ENCODE measurements at places on chromosomes 5 and 9. TPM values are rescaled to one million over a fixed set of nuclear protein-coding genes. Genes with fewer than 3 reads are reported as not detected.

- DNase-seq, result no peak
These were observed 502.8 kb upstream of the PAPPA start for GRCh38 chr9:115650768-115651167.

DNA sequence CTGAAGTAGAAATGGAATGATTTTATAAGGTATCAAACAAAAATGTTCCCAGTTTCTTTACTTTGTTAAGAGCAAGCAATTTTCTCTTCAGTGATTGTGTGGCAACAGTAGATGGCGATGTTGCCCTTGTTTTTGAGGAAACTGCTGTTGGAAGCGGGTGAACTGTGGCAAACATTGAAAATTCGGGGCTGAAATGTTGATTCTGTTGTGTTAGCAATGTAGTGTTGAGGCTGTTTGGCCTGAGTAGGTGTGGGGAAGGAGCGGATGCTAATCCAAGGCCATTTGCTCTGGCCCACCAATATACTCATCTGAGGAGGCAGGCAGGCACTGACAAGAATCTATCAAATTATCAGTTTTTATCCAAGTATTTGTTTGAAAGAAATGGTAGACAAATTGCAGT, 129.8 kb downstream of the SLC12A2 start:
- no peak for DNase-seq

DNA sequence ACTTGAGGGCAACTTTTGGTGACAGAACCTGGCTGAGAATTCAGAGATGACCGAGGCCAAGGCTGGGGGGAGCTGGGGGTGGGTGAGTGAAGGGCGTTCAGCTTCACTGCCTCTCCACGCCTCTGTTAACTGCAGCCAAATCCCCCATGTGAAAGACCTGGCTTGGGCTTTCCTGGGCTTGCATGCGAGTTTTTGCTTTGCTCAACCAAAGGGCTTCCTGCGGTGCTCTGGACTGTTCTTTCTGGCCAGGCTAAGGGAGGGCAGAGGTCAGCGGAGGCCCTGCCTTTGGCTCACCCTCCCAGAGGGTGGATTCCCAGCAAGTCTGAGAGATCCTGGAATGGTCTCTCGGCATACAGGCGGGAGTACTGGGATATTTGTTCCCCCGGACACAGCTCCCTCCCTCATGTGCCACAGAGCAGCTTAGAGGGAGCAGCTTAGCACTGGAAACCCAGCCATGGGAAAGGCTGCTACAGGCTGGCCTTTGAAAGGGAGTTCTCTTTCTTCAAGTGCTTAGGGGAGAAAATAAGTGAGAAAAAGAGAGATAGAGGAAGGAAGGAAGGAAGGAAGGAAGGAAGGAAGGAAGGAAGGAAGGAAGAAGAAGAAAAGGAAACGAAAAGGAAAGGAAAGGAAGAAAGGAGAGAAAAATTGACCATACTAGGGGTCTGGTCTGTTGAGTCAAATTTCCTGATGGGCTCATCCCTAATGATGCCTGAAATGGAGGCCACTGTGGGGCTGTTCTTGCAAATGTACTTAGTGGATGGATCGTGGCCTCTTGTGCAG, 158.8 kb downstream of the FGF18 start:
- DNase-seq, result no peak

DNA sequence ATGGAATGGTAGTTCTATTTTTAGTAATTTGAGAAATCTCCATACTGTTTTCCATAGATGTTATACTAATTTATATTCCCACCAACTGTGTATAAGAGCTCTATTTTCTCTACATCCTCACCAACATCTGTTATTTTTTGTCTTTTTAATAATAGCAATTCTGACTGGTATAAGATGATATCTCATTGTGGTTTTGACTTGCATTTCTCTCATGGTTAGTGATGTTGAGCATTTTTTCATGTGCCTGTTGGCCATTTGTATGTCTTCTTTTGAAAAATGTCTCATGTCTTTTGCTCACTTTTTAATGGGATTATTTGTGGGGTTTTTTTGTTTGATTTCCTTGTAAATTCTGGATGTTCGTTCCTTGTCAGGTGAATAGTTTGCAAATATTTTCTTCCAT, 154.4 kb downstream of the ZSWIM6 start:
- DNase-seq, result no peak

DNA sequence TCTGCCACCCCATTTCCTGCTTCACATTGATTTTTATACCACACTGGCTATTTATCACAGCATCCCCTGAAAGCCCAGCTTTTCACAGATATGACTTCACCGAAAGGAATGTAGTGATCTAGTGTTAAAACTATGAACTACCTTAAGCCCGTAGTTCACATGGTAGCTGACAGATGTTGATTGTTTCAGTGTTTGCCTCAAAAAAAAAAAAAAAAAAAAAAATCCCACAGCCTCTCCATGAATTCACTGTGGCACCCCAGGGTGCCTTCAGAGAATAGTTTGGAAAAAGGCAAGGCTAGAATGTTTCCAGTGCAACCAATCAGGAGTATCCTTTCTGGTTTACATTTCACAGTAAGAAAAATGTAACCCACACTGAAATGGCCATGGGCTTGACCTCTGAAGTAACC, 37.1 kb downstream of the GLIS3 start:
- DNase-seq, result no peak

GRCh38 chr9:82299870-82300269, 311.3 kb downstream of the SPATA31D1 start:
- no peak for DNase-seq

GRCh38 chr5:89015409-89015808, 132.4 kb upstream of the MEF2C start:
- DNase-seq, result no peak

- DNase-seq, result no peak
These were observed 96.6 kb downstream of the SYK start for GRCh38 chr9:90898228-90898627.

DNA sequence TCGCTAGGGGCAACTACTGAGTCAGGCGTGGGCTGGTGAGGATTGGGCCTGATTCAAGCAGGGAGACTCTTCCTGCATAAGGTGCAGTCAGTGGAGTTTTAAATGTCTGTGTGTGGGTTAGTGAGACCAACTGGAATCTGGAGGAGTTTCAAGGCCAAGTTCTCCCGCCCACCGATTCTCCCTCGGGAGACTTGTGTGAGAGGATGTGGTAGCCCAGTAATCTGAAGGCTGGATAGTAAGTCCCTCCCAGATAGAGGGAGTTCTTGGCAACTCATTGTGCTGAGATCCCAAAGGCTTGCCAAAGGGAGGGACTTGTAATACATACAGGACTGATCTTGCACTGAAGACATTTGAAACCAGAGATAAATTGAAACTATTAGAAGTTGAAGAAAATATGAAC, 51.8 kb downstream of the WDR36 start:
- no peak for DNase-seq

- DNase-seq, result no peak
These were observed 1.6 kb upstream of the PCAT7 start for GRCh38 chr9:94553029-94553938.

DNA sequence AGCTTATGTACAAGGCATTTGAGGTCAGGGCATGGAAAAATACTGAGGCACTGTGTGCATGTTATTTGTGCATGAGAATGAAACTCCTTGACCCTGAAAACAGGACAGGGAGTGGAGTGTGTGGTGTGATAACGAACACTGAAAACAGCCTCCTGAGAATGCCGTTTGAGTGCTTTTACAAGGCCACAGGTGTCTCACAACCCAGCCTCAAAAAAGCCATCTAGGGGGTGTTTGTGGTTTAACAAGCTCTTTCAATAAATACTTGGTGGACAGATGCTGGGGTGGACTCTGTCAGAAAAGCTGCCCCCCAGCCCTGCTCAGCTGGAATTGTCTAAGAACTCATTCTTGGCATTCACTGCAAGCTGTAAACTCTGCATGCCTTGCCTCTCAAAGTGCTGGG, 94.0 kb upstream of the SLC25A48 start:
- DNase-seq, result no peak

- DNase-seq, result no peak
These were observed 18.4 kb upstream of the FBP2 start for GRCh38 chr9:94612071-94612470.

DNA sequence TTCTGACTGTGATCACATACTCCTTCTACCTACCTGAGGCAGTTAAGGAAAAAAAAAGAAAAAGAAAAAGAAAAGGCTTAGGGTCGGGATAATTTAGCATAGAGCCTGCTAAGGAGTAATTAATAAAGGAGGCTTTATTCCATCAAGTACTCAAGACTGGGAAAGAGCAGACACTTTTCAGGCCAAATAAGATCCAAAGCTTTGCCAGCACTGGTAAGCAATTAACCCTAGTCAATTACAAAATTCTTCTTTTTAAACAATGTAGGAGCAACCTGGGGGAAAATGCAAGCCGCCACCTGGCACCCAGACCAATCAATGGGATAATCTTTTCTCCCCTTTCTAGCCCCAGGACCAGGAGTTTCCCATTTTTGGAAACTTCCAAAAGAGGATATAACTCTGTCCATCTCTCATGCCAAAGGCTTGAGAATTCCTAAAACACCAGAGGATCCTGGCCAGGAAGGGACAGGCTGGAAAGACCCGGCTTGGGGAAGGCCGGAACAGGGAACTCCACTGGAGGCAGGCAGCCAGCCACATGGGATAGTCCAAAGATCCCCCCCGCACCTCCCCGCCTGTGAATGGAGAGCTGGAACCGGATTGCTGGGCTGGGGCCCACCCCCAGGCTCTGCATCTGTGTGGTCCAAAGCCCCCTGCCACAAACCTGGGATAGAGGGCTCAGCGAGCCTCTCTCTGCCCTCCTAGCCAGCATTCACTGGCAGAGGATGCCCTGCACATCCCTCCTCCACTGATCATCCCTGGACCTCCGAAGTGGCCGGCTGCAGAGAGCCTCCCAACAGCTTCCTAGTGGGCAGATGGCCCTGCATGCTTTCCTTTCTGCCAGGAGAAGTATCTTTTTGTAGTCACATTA, 117.8 kb downstream of the ZNF354C start:
- no peak for DNase-seq

GRCh38 chr5:139193928-139194327, 4.2 kb downstream of the SIL1 start:
- DNase-seq, result no peak

GRCh38 chr9:86353655-86354010, 577 bp downstream of the TUT7 start:
- DNase-seq, result no peak

DNA sequence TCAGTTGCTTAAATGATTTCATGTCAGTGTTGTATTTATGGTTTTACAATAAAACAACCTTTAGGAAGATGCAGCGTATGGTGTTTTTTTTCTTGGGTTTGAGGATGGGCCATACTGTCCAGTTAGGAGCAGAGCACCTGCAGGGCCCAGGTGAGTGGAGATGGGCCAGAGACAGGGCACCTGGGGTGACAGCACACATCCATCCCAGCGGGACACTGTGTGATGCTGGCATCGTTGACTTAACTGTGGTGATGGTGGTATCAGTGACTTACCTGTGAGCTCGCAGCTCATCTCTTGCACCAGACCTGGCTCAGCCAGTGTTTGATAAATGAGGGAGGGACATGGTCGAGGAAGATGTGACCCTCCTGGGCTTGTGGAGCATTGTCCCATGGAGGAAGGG, 21.6 kb downstream of the AMBP start:
- DNase-seq, result peak; percentile 26

DNA sequence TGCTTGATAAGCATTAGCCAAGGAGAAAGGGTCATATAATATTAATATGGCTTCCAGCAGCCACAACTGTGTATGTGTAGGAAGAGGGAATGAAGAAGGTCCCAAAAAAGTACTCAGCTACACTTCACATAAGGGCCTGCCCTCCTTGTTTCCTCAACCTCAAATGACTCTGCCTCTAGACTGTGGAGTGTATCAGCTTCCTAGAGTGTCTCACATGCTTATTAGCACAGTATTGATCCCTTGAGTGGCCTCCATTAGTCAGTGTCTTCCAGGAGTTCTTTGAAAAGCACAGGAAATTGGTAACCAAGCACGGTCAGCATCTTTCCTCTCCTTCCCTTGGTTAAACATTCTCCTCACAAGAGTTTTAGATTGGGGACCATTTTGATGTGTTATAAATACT, 190.4 kb upstream of the ATP10B start:
- no peak for DNase-seq

DNA sequence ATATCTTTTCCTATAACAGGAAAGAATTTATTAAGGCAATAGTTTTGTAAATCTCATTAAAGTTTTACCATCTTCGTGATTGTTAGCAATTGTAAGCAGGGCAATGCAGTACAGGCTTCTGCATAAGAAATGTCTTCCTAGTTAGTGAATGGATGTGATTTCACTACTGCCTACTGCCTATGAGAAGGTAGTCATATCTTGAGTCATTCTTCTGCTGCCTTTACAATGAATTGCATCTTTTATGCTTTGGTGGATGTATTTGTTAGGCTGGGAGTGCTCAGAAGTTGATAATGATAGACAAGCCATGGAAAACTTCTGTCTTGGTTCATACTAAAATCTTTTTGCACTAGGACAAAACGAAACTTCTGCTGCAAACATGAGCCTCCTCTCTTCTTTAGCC, 128.0 kb downstream of the ADAMTSL1 start:
- DNase-seq, result no peak

GRCh38 chr5:151469992-151470391, 22.6 kb downstream of the SLC36A1 start:
- DNase-seq, result no peak

GRCh38 chr5:134568337-134568700, 42.8 kb downstream of the JADE2 start:
- DNase-seq, result no peak

DNA sequence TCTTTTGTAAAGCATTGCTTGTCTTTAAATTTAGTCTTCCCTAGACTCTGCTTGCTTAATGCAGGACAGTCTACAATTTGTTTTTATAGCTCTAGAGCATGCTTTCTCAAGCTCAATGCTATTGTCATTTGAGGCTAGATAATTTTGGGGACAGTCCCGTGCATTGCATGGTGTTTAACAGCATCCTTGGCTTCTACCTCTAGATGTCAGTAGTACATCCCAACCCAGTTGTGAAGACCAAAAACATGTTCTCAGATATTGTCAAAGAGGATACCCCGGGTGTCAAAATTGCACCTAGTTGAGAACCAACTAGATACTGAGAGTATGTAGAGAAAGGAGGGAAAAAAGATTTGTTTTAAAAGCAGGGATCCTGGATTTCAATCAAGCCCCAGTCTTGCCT, 277.5 kb downstream of the CEMIP2 start:
- DNase-seq, result no peak

DNA sequence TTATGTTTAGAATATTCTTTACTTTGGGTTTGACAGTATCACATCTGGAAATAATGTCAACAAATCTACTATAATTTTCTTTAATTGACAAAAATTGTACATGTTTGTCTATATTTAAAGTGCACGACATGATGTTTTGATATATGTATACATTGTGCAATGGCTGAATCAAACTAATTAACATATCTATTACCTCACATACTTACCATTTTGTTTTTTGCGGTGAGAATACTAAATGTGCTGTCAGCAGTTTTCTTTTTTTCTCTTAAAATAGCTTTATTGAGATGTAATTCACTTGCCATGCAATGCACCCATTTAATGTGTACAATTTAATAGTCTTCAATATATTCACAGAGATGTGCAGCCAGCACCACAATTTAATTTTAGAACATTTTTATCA, 10.6 kb upstream of the C6 start:
- DNase-seq, result no peak

ITGA1 gene
- total RNA-seq, result 94.8 TPM

TNFSF8 gene
- total RNA-seq, result 3.8 TPM

MAT2B gene
- total RNA-seq, result 61.7 TPM

TMEM174 gene
- not detected for total RNA-seq

AGPAT2 gene
- total RNA-seq, result 117 TPM

NEUROG1 gene
- not detected for total RNA-seq

MACROH2A1 gene
- 179 TPM for total RNA-seq

OR1Q1 gene
- total RNA-seq, result not detected

PITX1 gene
- total RNA-seq, result not detected
